ENCODE measurements at places on chromosomes 3 and 15.

GRCh38 chr3:54660714-54661132, 267.1 kb downstream of the LRTM1 start:
- no peak for DNase-seq

- no peak for DNase-seq
Observed at GRCh38 chr3:24220859-24221657, 273.6 kb downstream of the THRB start.

DNA sequence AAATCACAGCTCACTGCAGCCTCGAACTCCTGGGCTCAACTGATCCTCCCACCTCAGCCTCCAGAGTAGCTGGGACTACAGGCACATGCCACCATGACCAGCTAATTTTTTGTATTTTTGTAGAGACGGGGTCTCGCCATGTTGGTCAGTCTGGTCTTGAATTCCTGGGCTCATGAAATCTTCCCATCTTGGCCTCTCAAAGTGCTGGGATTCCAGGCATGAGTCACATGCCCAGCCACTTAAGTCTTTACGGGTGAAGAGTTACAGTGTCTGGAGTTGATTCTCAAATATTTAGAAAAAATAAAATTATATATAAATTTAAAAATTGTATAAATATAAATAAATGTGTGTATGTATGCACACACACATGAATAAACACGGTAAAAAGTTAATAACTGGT, 14.5 kb upstream of the KBTBD12 start:
- no peak for DNase-seq

- DNase-seq, result no peak
Observed at GRCh38 chr3:81545572-81545971, 215.9 kb downstream of the GBE1 start.

DNA sequence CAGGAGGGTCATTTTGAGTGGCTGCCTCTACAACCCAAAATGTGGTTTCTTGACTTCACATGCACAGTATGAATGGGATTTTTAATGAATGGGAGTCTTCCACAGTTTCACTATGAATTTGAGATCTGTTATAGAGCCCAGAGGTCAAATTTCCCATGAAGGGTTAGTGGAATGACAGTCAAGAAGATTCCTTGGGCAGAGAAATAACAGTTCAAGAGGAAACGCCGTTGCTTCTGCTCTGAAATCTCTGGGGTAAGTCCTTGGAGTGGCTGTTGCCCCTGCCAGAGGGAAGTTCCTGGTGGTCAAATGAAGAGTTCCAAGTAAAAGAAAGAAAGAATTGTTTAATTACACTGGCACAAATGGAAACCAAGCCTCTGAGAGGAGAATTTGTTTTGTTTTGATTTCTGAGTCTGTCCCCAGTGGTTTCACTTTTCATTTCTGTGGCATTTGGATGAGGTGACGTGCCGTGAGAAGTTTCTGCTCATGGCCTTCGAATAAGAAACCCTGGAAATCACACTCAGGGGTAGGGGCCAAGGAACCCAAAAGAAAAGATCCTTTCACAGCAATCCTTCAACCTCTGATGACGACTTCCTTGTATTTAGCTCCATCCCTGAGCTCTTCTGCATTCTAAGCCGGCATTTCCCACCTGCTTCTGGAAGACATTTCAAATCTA, 77.5 kb upstream of the IL12A start:
- DNase-seq, result no peak

DNA sequence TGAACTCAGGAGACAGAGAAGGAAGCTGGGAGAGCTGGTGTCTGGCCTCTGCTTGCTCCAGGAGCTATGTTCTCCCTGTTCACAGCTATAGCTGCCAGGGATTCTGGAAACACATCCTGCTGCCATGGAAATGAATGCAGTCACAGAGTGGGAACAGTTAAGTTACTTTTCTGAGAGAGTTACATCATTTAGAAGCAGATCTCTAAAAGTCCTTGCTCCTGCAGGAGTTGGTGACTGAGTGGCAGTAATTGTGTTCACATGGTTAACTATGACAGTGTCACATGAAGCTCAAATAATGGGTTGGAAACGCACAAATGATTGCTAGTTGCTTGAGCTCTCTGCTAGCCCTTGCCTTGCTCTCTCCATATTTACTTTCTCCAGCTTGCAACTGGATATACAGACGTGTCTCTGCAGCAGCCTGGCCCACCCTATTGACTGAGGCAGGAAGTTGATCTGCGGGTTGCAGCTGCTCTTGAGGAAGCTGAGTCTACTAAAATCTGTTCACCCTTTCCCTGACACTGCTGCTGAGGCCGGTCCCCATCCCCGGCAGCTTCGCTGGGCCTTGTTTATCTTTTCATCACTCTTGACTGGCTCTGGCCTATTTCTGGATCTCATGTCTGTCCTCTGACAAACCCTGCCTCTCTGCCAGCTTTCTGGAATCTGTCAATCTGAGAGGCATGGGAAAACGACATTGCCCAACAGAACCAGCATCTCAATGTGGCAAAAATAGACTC, 16.7 kb upstream of the ISLR start:
- no peak for DNase-seq

DNA sequence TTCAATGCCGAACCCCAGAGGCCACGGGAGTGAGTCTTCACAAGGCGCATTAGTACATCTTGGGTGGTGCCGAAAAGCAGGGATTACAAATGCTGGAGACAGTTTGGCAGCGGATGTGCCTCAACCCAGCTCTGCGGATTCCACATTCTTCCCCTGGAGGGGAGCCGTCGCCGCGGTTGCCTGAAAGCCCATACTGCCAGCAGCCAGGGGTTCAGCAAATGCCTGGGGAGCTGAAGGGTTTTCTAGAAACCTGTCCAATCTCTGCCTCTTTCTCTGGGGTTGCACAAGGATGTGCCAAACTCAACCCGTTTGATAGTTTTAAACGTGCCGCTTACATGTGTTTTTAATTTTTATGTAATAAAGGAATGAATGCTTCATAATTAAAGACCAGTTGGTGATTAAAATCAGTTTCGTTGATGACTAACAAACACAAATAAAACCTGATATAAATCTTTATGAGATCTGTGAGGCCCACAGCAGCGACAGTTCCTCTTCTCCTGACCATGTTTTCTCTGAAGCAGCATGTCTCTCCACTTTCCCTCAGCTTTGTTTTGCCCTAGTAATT, 74.6 kb upstream of the LEKR1 start:
- no peak for DNase-seq

- no peak for DNase-seq
Observed at GRCh38 chr15:99340347-99340746, 89.1 kb downstream of the LRRC28 start.

GRCh38 chr3:54827056-54827687, 100.7 kb downstream of the LRTM1 start:
- DNase-seq, result no peak

DNA sequence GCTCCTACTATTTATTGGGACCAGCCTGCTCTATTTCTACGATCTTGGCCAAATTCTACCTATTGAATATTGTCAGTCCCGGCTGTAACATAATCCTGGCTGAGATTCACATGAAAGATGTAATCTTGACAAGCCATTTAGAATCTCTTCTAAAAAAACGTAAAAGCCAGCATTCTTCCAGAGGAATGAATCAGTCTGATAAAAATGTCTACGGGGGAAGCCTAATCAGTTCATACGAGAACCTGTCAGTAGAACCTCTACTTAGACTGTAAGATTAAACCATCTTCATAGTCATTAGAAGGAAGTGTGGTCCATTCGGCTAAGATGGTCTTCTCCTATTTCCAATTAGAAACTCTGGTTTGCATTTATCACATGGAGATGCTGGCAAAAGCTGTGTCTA, 147.2 kb upstream of the WNT5A start:
- no peak for DNase-seq

GRCh38 chr3:27659279-27660021, 62.7 kb downstream of the EOMES start:
- no peak for DNase-seq

DNA sequence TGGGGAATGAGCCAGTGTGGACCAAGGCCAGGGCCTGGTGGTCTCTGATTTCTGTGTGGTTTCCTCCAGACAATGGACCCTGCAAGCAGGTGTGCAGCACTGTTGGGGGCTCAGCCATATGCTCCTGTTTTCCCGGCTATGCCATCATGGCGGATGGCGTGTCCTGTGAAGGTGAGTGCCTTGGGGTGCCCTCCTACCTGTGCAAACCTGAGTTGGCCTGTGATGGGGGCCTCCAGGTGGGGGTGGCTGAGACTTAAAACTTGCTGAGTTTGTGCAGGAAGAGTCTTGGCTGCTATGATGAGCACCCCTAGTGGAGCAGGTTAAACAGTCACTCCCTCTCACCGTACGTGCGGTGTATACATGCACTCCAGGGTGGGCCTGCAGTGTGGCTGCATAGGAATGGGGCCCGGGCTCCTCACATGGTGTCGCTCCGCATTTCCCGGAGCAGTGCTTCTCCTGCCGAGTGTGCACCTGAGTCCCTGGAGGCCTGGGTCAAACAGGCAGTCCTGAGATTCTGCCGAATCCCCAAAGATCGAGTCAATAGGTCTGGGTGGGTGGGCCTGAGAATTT, 70.8 kb downstream of the FBLN2 start:
- no peak for DNase-seq

- no peak for DNase-seq
Observed at GRCh38 chr3:159082519-159082918, 280.7 kb downstream of the MFSD1 start.

DNA sequence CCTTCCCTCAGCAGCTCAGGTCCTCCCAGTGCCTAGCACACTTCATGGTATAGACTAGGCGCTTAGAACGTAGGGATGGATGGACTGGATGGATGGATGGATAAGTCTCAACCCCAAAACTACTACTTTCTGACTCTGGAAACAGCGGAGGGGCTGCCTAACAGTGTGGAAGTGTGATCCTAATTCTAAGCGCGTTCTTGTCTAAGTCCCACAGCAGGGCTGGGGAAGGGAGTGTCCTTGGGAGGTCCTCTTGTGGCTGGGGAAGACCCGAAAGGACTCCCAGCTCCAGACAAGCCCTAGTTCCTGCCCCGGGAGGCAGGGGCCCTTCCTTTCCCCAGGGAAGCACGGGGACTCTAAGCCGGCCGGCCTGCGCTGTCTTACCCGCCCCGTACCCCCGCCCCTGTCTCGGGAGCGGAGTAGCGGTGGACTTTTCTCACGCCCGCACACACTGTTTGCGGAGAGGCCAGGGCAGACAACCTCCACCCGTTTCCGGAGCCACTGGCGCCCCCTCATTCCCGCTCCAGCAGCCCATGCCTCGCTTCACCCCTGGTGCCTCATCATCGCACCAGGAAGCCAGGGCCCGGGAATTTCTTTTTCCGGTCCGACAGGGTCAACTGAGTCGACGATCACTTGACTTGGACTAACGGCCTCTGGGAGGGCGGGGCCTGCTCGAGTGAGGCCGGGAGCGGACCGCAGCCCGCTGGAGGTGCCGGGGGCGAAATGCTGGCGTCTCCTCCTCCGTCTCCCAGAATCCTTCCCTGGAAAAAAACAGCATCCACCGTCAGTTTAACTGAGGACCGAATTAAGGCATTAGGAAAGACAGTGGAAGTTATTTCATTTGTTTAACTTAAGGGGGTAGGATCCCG, 133.3 kb downstream of the TBC1D2B start:
- DNase-seq, result no peak

- DNase-seq, result no peak
Observed at GRCh38 chr15:99753066-99753465, 19.8 kb upstream of the LYSMD4 start.

DNA sequence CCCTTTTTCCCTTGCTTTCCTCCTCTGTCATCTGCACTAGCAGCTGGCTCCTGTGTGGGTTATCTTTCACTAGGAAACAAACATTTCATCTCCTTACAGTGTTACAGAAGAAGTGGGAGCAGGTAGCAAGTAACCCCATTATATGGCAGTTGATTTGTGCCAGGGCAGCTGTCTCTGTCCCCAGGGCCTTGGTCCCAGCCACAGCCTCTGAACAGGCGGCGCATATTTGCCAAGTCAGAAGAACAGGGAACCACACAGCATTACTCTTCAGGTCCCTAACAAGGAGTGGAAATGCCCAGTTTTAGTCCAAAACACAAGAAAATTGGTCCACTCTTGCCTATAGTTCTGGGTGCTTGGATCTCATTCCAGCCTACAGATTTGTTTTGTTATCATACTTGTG, 80.7 kb upstream of the PXYLP1 start:
- DNase-seq, result no peak

- no peak for DNase-seq
Observed at GRCh38 chr3:72634128-72634527, 214.1 kb downstream of the SHQ1 start.

DNA sequence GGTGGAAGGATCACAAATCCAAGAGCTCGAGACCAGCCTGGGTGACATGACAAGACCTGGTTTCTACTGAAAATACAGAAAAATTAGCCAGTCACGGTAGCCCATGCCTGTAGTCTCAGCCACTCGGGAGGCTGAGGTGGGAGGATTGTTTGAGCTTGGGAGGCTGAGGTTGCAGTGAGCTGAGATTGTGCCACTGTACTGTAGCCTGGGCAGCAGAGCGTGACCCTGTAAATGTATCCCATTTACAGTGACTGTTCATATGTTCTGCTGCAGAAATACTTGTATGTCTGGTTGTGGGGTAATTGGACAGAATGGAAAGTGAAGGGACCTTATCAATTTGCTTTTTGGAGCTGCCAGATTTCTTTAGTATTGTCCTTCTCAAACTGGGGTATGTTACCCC, 24.9 kb downstream of the ATG7 start:
- DNase-seq, result no peak

DNA sequence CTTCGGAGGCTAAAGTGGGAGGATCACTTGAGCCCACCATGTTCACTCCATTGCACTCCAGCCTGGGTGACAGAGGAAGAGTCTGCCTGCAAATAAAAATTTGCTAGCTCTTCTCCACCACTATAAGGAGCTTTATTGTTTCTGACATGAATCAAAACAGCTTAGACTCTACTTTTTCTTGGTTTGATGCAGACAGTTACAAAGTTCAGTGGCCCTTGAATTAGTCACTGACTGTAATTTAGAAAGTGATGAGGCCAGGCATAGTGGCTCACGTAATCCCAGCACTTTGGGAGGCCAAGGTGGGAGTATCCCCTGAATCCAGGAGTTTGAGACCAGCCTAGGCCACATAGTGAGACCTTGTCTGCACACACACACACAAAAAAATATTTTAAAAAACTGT, 172.4 kb upstream of the CGNL1 start:
- DNase-seq, result no peak

DNA sequence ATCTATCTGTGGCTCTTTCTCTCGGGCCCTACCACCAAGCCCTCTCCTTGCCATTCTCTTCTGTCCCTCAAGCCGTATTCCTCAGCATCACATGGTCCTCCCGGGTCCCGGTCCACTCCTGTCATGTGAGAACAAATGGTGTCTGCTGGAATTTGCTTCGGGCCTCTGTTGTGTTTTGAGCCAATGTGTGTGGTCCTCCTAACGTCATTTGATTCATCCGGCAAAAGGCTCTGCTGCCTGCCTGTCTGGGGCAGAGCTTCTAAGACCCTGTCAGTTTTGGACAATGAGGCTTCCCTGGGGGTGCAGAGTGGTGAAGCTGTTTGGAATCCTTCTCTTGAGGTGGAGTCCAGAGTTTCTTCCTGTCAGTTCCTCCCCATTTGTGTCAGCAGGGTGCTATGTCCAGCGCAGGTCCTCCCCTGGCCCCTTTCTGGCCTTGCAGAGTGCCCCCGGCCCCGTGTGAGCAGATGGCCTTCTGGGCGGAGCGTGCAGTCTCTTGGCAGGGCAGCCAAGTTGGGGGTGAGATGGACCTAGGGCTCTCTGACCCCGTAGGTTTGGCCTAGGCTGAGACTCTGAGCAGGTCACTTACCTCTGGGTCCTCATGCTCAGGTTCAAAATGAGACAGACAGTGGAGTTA, 93.6 kb downstream of the APBA2 start:
- DNase-seq, result no peak

Measured in DMS 273 treated with DMSO at 0.1 percent for 48 hours (cell line).